Stimulated activated CD8-positive, alpha-beta memory T cell treated with anti-CD3 and anti-CD28 coated beads, Interleukin-15, amount 100 ng/mL, for 4 hours (primary cell): ENCODE measurements at places on chromosomes 3 and 15.

DNA sequence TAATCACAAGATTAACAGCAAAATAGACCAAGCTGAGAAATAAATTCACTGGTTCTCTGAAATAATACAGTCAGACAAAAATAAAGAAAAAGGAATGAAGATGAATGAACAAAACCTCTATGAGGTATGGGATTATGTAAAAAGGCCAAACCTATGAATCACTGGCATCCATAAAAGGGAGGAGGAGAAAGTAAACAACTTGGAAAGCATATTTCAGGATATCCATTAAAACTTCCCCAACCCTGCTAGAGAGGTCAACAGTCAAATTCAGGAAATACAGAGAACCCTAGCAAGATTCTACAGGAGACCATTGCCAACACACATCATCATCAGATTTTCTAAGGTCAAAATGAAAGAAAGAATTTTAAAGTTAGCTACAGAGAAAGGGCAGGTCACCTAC, 649.7 kb upstream of the CBLB start:
- DNase-seq: no peak

DNA sequence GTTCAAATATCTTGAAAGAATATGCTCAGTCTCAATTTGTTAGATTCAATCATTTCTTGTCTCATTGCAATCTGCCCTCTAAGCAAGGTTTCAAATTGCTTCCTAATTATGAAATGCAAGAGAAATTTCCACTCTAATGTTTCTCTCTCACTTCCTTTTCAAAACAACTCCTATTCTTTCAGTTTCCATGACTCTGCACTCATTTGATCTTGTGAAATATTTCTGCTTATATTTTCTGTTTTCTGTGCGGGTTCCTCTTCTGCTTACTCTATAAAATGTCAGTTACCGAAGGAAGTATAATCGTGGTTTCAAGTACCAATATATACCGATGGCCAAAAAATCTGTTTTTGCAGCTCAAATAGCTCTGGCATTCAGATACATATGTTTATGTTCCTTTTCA, 521.9 kb upstream of the NAALADL2 start:
- no peak for DNase-seq

GRCh38 chr15:95468820-95469219, 861.7 kb upstream of the NR2F2 start:
- no peak for DNase-seq

- DNase-seq: no peak
Measured at GRCh38 chr3:69116897-69117296, 5.5 kb downstream of the LMOD3 start.

GRCh38 chr3:1093217-1093616, 393 bp downstream of the CNTN6 start:
- no peak for DNase-seq

DNA sequence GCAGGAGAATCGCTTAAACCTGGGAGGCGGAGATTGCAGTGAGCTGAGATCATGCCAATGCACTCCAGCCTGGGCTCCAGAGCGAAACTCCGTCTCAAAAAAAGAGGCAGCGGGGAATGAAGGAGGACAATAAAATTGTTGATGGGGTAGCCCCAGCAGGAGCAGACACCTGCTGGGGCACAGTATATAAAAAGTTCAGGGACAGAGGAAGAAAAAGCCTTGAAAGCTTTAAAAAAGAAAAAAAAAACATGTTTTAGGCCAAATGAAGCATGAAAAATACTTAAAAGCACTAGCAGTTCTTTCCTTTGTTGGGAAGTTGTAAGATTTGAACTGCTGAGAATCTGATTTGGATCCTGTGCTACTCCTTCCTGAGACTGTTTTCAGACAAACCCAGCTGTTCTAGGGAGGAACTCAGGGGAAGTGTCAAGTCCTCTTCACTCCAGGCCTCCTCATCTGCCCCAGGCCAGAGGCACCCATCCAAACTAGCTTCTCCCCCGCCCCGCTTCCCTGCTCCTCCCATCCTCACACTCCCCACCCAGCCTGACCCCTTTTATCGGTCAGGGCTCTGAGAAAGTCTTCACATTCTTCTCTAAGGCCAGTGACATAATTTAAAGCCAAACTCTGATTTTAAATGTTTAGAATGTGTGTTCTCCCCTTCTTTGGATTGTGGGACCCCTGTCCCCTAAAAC, 4.9 kb downstream of the IL17RD start:
- no peak for DNase-seq

DNA sequence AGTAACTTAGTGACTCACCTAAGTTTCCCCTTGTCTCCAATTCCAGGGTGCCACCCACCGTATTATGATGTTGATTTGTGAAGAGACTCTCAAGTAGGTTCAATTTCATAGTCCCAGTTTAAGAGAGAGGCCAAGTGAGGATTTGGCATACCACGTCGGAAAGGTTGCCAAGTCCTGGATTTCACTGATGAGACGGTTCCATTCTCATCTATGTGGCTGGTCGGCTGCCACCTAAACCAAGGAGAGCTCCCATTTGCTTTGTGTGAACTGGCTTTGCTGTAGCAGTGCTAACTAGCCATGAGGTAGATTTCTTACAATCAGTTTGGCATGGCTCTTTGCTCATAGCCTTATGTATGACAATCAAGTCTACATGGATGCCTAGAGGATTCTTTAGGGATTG, 653.6 kb downstream of the NLGN1 start:
- no peak for DNase-seq

- no peak for DNase-seq
Measured at GRCh38 chr3:187889601-187890404, 144.5 kb upstream of the BCL6 start.

GRCh38 chr15:69587723-69588426, 135.3 kb downstream of the RPLP1 start:
- DNase-seq: no peak

GRCh38 chr3:182242489-182242942, 530.8 kb downstream of the SOX2 start:
- DNase-seq: no peak

DNA sequence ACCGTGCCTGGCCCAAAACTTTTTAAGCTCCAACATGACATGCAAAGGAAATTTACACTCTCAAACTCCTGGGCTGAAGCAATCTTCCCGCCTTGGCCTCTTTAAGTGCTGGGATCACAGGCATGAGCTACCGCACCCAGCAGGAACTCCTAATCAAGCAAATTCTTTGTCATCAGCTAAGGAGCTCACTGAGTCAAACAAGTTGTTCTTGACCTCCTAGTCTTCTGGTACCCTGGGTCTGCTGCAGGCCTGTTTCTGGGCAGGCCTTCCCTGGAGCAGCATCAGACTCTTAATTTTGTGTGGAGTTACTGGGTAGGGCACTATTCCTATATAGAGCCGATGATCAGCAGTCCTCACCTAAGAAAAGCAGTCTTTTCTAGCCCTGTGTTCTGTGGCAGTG, 68.4 kb upstream of the FLNB start:
- DNase-seq: no peak

- DNase-seq: no peak
Measured at GRCh38 chr3:177607589-177607988, 410.3 kb upstream of the TBL1XR1 start.

DNA sequence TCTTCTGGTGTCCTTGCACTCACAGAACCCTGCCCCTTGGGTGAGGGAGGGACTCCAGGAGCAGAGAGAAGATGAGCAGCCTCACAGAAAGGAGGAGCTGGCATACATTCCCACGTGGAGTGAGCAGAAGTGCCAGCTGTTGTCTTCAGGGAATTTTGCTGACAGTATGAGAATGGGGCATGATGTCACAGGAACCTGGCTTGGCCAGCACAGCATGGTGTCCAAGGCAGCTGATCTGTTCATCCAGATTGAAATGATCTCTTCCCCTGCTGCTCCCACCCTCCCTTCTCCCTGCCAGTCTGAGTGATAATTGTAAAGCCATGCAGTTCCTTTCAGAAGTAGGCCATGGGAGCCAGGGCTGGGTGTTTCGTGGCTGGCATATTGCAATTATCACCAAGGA, 53.3 kb downstream of the GJD2 start:
- DNase-seq: no peak

GRCh38 chr3:149575961-149576564, 81.8 kb downstream of the WWTR1 start:
- no peak for DNase-seq

DNA sequence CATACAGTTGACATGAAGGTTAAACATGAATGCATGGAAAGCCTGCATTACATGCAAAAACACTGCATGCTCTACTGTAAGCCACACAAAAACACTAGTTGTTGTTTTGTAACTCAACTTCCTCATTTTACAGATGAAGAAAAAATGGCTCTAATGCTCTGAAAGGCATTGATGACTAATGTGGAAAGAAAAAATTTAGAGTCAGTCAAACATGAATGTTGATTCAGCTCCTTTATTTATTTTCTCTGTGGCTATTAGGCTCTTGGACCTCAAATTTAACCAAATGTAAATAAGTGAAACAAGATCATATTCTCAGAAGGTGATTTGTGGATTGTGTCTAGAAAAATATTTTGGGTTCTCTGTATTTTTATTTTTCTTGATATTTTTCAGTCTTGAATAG, 336.7 kb upstream of the ZNF717 start:
- DNase-seq: no peak

GRCh38 chr3:52420388-52420787, 24.5 kb downstream of the SEMA3G start:
- DNase-seq: no peak

GRCh38 chr3:28940530-28940929, 340.3 kb upstream of the RBMS3 start:
- no peak for DNase-seq

GRCh38 chr3:164352991-164353390, 725.3 kb downstream of the SI start:
- DNase-seq: no peak

DNA sequence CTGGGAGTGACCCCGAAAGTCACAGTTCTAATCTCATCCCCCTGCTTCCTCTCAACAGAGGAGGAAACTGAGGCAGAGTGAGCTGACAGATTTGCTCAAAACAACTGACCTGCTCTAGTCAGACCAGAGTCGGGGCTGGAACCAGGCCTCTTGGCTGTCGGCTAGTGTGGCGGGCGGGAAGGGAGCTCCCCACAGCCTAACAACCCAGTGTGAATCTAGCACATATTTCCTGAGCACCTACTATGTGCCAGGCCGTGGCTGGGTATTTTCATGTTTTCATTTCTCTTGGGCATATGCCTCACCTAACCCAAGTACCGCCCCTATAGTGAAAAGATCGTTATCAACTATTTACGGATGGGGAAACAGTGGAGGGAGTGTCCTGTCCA, 27.2 kb downstream of the GRIP2 start:
- DNase-seq: no peak

- DNase-seq: no peak
Measured at GRCh38 chr3:59313365-59313764, 263.5 kb upstream of the CFAP20DC start.

GRCh38 chr3:44989141-44989540, 13.1 kb downstream of the EXOSC7 start:
- no peak for DNase-seq
